ENCODE measurements at places on chromosomes 3 and 15.

- DNase-seq: no peak
Measured at GRCh38 chr3:51141573-51141972, 243.5 kb upstream of the MANF start.

GRCh38 chr3:153910387-153910786 lies 210.8 kb upstream of the ARHGEF26 start:
- no peak for DNase-seq

DNA sequence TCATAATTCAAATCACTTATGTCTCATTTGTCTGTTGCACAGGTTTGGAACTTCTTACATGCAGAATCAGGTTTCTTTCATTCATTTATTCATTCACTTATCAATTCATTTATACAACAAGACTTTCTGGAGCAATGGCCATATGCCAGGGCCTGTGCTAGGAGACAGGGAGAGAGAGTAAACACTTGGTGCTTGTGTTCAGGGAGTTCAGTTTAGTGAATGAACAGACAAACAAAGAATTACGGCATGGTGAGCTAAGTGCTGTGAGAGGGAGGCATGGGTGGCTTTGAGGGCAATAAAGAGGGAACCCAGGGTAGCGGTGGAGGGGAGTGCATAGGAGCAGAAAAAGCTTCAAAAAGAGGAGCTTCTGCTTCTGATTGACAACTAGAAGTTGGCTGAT lies 8.5 kb upstream of the IREB2 start:
- no peak for DNase-seq

GRCh38 chr15:74234598-74234875 lies 1.6 kb upstream of the CCDC33 start:
- no peak for DNase-seq

DNA sequence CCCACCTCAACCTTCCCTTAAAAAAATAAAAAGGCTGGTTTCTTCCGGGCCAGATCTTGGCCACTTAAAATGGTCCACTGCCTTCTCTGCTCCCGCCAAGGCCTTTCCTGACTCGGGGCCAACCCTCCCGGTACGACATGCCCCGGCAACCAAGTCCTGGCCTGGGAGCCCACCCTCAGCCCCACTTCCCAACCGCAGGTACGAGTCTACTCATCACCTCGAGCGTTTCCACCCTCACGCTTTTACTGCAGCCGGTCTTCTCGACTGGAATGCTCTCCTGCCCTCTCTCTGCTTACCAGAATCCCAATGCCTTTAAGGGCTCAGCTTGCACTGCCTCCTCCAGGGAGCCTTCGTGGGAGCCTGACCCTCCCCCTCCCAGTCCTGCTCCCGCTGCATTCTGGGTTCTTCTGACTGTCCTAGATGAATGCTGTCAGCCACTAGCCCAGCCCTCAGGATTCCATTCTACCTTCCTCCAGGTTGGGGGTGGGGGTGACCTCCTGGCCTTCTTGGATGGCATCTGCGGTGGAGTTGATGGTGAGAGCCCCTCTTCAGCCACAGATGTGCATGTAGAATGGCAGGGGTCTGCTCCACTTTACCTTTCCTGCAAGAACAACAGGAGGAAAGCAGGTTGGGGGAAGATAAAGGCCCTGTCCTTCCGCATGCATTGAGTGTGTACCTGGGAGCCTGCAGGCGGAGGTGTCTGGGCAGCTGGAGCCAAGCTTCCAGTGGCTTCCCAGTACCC lies 1.1 kb upstream of the CSRNP1 start:
- peak; percentile 32 for DNase-seq

GRCh38 chr3:13214847-13215472 lies 141.7 kb upstream of the IQSEC1 start:
- no peak for DNase-seq

DNA sequence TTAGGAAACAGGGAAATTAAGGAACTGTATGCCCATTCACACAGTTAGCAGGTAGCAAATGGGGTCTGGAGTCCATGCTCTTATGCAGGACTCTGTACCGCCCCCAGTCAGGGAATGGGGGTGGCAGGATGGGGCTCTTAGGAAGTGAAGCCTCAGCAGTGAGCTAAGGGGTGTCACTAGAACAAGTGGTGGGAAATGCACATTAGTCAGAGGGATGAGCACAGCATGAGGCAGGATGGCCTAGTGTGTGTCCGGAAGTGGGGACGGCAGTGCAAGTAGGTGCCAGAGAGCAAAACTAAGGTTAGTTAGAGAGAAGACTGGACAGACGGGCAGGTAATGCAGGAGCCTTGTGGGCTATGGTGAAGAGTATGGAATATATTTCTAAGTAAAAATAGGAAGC lies 60.7 kb downstream of the ST3GAL6 start:
- peak; percentile 19 for DNase-seq

- DNase-seq: no peak
Measured at GRCh38 chr3:20742903-20743552, 557.0 kb upstream of the SGO1 start.

DNA sequence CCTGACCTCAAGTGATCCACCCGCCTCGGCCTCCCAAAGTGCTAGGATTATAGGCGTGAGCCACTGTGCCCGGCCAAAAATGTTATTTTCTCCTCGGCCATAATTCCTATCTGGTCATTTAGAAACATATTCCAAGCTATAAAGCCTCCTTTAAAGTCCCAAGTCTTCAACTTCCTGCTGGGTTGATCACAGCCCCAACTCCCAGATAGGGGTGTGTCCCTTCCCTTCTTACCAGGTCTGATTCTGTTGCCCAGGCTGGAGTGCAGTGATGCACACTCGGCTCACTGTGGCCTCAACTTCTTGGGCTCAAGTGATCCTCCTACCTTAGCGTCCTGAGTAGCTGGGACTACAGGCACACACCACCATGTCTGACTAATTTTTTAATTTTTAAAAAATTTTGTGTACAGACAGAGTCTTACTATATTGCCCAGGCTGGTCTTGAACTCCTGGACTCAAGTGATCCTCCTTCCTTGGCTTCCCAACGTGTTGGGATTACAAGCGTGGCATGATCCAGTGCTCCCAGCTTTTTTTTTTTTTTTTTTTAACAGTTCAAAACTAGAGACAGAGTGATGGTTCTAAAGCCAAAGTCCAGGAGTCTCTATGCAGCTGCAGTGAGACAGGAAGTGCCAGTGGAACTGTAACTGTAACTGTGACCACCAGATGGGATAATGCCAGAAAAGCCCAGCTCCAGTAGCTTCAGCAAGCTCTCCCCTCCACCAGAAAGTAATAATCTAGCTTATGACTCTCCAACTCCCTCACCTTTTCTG lies 8.2 kb upstream of the PRKAR2A start:
- DNase-seq: no peak

All from fibroblast of skin of right quadriceps (primary cell).